Stimulated activated CD8-positive, alpha-beta memory T cell treated with anti-CD3 and anti-CD28 coated beads, Interleukin-15, amount 100 ng/mL, for 4 hours (primary cell): ENCODE measurements at places on chromosomes 3 and 15.

- DNase-seq, result no peak
Measured at GRCh38 chr15:83208367-83208661, 691 bp upstream of the HDGFL3 start.

GRCh38 chr3:72627271-72627670 is 221.0 kb downstream of the SHQ1 start:
- no peak for DNase-seq

DNA sequence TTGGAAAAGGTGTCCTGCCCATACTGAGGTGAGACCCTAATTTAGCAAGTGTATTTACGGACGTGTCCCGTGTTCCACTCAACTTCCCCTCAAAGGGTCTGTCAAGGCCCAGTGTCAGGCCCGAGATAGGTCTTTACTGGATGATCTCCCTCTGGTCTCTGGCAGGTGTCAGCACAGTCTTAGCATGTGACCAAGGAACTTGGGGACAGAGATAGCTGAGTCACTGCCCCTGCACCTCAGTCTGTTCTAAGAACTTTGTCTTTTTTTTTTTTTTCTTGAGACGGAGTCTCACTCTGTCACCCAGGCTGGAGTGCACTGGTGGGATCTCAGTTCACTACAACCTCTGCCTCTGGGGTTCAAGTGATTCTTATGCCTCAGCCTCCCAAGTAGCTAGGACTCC is 32.1 kb upstream of the ALPK3 start:
- DNase-seq, result no peak

- no peak for DNase-seq
Measured at GRCh38 chr15:66753687-66754377, 51.8 kb downstream of the SMAD6 start.

DNA sequence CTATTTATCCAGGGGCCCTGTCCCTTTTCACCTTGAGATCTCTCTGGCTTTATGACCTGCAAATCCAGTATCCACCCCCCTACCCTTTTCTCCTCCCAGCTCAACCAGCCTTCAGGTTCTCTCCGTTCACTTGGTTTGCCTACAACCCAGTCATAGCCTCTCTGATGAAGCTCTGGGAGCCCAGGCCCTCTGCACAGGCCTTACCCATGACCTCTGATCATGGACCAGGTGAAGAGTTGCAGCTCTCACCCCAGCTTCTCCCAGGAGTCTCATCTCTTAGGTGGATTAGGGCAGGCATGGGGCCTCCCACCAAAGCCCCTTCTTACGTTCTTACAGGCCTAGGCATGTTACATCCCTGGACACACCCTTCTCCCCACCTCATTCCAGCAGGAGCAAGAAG is 59.8 kb downstream of the EXOG start:
- DNase-seq, result no peak

GRCh38 chr15:62382046-62382445 is 217.0 kb upstream of the C2CD4B start:
- no peak for DNase-seq

GRCh38 chr3:134955874-134956273 is 160.8 kb downstream of the EPHB1 start:
- DNase-seq, result no peak

DNA sequence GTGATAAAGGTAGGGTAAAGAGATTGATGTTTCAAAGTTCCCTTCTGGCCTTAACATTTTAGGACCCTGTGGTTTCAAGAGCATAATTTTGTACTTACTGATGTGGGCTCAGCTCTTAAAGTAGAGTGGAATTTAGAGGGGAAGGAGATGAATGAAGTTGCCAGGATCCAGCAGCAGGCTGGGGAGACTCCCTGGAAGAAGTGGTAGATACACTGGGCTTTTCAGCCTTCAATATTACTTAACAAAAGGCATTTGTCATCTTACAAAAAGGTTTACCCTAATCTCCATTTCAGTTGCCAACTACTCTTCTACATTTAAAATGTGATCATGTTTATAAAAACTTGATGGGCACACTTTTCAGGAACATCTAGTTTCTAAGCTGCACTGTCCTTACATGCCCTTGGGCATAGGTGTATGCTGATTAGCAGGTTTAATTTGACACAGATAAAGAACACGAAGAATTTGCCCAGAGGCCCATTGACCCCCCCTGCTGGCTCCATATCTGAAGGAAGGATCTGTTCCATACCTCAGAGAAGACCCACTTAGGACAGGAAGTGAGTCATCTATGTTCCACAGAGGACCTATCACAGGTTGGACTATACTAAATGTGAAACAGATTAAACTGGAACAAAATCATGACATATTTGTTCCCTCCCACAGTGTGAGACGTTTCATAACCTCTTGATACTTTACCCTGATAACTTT is 93.0 kb upstream of the LPP start:
- peak; percentile 57 for DNase-seq

GRCh38 chr3:85939074-85939482 is 980.3 kb downstream of the CADM2 start:
- no peak for DNase-seq

GRCh38 chr15:92429378-92430068 is 35.8 kb downstream of the ST8SIA2 start:
- DNase-seq, result no peak

- DNase-seq, result no peak
Measured at GRCh38 chr3:117811786-117812185, 1102.2 kb downstream of the TUSC7 start.

- DNase-seq, result no peak
Measured at GRCh38 chr15:67839499-67839928, 331 bp downstream of the RNU6-1 start.

DNA sequence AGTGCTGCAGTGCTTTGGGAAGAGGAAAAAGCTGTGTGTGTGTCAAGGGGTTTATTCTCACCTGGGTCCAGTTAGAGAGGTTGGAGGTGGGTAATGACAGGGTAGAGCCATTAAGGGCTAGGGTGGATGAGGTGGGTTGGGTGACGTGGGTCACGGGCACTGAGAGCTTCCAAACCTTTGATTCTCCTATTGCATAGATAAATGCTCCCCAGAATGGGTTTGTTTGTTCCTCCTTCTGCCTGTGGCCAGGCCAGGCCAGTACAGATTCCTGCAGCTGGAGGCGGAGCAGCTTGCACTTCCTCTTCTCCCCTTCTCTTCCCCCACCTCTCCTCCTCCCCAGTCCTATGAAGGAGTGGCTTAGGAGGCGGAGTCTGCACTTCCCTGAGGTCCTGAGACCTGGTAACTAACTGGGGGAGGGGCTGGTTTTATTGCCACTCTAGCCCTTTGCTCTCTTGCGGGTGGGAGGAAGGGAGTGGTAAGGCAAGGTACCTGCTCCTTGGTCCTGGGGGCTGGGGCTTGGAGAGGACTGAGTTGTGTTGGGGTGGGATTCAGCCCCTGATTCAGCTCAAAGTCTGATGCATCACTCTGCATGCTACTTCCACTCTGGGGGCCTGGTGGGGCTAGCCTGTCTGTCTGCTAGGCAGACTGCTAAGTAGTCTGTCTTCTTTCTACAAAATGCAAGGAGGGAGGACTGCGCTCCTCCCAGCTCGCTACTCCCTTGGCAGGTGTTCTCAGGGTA is 3.5 kb downstream of the SPINT1 start:
- no peak for DNase-seq
